Mammary microvascular endothelial cell (primary cell): ENCODE measurements at places on chromosomes 7 and 10. TPM values are rescaled to one million over a fixed set of nuclear protein-coding genes. Genes with fewer than 3 reads are reported as not detected.

The NRCAM gene
- 25.6 and 26.8 TPM in 2 replicates for total RNA-seq

The GLRX3 gene
- 135 and 145 TPM in 2 replicates for total RNA-seq

The UFSP1 gene
- total RNA-seq, result 2.8 and 4.8 TPM in 2 replicates

The CNPY1 gene
- not detected in 2 replicates for total RNA-seq

The VSIR gene
- 47.2 and 59.2 TPM in 2 replicates for total RNA-seq

The TAS2R41 gene
- not detected in 2 replicates for total RNA-seq

The SPDYE11 gene
- total RNA-seq, result not detected in 2 replicates

The HOXA7 gene
- total RNA-seq, result 11.9 and 13.6 TPM in 2 replicates

The MMP21 gene
- total RNA-seq, result 0.07 TPM in 1 of 2 replicates, not detected in the other

The ATAD1 gene
- 15.9 and 23.3 TPM in 2 replicates for total RNA-seq

The LAMB1 gene
- 235 and 248 TPM in 2 replicates for total RNA-seq

The SEMA4G gene
- 0.84 and 1.8 TPM in 2 replicates for total RNA-seq

The GPC2 gene
- total RNA-seq, result 0.89 and 1.00 TPM in 2 replicates

The DNAJC12 gene
- 0.39 and 0.53 TPM in 2 replicates for total RNA-seq

The CHN2 gene
- total RNA-seq, result 0.67 and 2.7 TPM in 2 replicates

The EGFR gene
- total RNA-seq, result 3.1 and 3.5 TPM in 2 replicates

The SFTPA1 gene
- total RNA-seq, result not detected in 2 replicates

The IQUB gene
- total RNA-seq, result 0.69 TPM in 1 of 2 replicates, not detected in the other

The DEPP1 gene
- total RNA-seq, result 32.3 and 40.5 TPM in 2 replicates

The ALOX5 gene
- not detected in 2 replicates for total RNA-seq

The SPDYE16 gene
- total RNA-seq, result 0.07 TPM in 1 of 2 replicates, not detected in the other

The HHEX gene
- total RNA-seq, result 42.2 and 53.2 TPM in 2 replicates

The TFR2 gene
- total RNA-seq, result under 0.01 and 0.44 TPM in 2 replicates

The CASTOR2 gene
- 5.4 and 9.5 TPM in 2 replicates for total RNA-seq

The ABCC2 gene
- 0.07 and 0.49 TPM in 2 replicates for total RNA-seq

The RTKN2 gene
- 0.27 and 0.44 TPM in 2 replicates for total RNA-seq

The NIPSNAP2 gene
- total RNA-seq, result 39.9 and 53.1 TPM in 2 replicates

The TMEM209 gene
- total RNA-seq, result 12.0 and 14.0 TPM in 2 replicates

The FEZF1 gene
- not detected in 2 replicates for total RNA-seq

The UTF1 gene
- total RNA-seq, result not detected in 2 replicates

The FGFBP3 gene
- total RNA-seq, result 0.15 and 0.33 TPM in 2 replicates

The PON3 gene
- total RNA-seq, result not detected in 2 replicates

The SGCE gene
- 28.1 and 31.9 TPM in 2 replicates for total RNA-seq

The SORCS1 gene
- total RNA-seq, result not detected in 2 replicates

The MPP7 gene
- 0.34 and 0.47 TPM in 2 replicates for total RNA-seq

The GCK gene
- total RNA-seq, result 0.39 TPM in 1 of 2 replicates, not detected in the other

The SPDYE8 gene
- total RNA-seq, result not detected in 2 replicates

The STEAP2 gene
- 0.54 and 0.80 TPM in 2 replicates for total RNA-seq

The ZEB1 gene
- 52.8 and 57.7 TPM in 2 replicates for total RNA-seq

The AKR1D1 gene
- not detected in 2 replicates for total RNA-seq

The MGMT gene
- 18.9 and 20.4 TPM in 2 replicates for total RNA-seq

The RAPGEF5 gene
- total RNA-seq, result 44.0 and 56.5 TPM in 2 replicates

The BEND7 gene
- total RNA-seq, result 8.8 and 9.6 TPM in 2 replicates

The ADAM8 gene
- 1.5 and 3.8 TPM in 2 replicates for total RNA-seq

The LIPK gene
- not detected in 2 replicates for total RNA-seq

The CD36 gene
- total RNA-seq, result 6.5 and 9.4 TPM in 2 replicates

The FRG2B gene
- total RNA-seq, result not detected in 2 replicates

The INMT gene
- 0.27 and 0.64 TPM in 2 replicates for total RNA-seq

The TLL2 gene
- 0.15 and 0.27 TPM in 2 replicates for total RNA-seq

The TAS2R3 gene
- not detected in 2 replicates for total RNA-seq

The CALN1 gene
- not detected in 2 replicates for total RNA-seq

The CFAP58 gene
- total RNA-seq, result 0.39 and 0.67 TPM in 2 replicates

The KEL gene
- not detected in 2 replicates for total RNA-seq

The ATOH7 gene
- total RNA-seq, result not detected in 2 replicates

The CDNF gene
- 0.44 and 1.1 TPM in 2 replicates for total RNA-seq
